Inflammatory macrophage treated with lipopolysaccharide for 1 hour (primary cell): ENCODE measurements at places on chromosomes 6 and 20.

GRCh38 chr6:64224819-64225218, 589.2 kb downstream of the PHF3 start:
- DNase-seq = no peak

GRCh38 chr20:25382704-25383370, 7.8 kb downstream of the ABHD12 start:
- no peak for DNase-seq

DNA sequence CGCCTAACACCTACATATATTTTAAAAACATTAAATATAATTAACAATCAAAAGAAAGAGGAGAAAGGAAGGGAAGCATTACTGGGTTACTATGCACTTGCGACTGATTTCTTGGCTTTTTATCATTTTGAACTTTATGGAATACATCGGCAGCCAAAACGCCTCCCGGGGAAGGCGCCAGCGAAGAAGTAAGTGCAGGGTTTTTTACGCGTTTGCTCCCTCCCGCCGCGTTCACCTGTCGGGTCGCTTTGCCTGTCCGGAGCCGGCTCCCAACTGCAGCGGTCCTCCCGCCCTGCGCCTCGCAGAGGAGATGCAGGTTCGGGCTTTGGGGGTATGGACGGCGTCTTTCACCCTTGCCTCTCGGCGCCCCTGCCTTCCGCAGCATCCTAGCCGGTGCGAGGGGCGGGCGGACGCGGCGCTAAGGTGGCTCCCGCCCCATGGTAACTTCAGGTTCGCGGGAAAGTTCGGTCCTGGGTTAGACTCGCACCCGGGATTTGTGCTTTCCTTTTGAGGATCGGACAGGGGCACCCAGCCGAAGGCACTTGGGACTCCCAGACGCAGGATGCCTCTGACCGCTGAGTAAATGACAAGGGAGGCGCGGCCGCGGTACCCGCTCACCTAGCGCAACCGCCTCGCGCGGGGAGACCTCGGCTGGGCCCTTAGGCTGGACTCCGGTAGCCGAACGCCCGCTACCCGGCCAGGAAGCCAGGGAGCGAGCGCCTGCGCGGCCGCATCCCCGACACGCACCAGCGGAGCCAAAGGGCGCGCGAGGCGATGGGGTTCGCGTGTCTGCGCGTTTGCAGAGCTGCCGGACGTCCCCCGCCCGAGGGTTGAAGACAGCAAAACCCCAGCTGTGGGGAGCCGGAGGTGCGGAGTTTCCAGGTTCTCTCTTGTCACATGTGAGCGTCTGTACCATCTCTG, 891 bp downstream of the RSPO3 start:
- no peak for DNase-seq

GRCh38 chr20:60046011-60046413, 87.8 kb downstream of the CDH26 start:
- peak; percentile 83 for DNase-seq
